ENCODE measurements at places on chromosomes 3 and 15.

- H3K4me3 ChIP-seq: peak overlapping the region; percentile 85
- H3K27ac ChIP-seq: peak overlapping the region; percentile 93
- H3K36me3 ChIP-seq: peaks cover 32% of the 10 kb centered on the region
These were observed 1.1 kb downstream of the ADPGK start for GRCh38 chr15:72782274-72783003.

DNA sequence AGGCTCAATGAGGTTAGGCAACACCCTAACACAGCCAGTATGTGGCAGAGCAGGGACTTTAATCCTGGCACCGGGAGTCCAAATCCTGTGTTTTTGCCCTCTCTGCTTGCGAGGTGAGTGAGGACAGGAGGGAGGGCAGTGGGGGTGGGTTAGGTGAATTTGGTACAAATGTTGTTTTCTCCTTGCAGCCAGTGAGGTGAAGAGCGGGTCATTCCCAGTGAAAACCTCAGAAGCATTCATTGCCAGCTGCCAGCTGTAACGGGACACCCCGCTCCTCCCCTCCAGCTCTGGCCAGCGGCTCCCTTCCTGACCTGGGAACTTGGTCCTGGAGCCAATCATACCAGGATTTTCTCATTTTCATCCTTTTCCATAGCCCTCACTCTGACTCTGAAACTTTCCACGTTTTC is 45.7 kb upstream of the RAB6B start:
- H3K27me3 ChIP-seq: peaks cover 6% of the 10 kb centered on the region
- no peak for DNase-seq
- no peak overlapping the region for H3K4me3 ChIP-seq
- H3K4me1 ChIP-seq: peaks cover 11% of the 10 kb centered on the region
- H3K27ac ChIP-seq: no peak overlapping the region
- no peaks in the 10 kb centered on the region for H3K36me3 ChIP-seq

GRCh38 chr15:41585127-41586047 is 26.4 kb downstream of the TYRO3 start:
- H3K4me1 ChIP-seq: peaks cover 7% of the 10 kb centered on the region
- peak overlapping the region; percentile 57 for H3K4me3 ChIP-seq
- no peak overlapping the region for H3K27ac ChIP-seq

DNA sequence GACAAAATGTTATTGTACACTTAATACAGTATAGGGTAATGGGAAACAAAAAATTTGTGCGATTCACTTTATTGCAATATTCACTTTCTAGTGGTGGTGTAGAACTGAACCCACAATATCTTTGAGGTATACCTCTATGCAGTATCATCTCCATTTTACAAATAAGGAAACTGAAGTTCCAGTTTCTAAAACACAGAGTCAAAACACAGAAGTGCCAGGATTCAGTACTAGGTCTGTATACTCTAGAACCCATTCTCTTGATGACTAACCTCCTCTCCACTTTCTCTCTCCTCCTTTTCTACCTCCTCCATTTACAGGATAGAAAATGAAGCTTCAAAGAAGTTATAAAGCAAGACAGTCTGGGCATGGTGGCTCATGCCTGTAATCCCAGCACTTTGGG is 62.2 kb downstream of the MB21D2 start:
- no peak overlapping the region for H3K4me3 ChIP-seq
- no peak for DNase-seq
- H3K4me1 ChIP-seq: peaks cover 38% of the 10 kb centered on the region
- no peaks in the 10 kb centered on the region for H3K36me3 ChIP-seq
- no peak overlapping the region for H3K27ac ChIP-seq

GRCh38 chr15:91857224-91857585 is 3.7 kb downstream of the SLCO3A1 start:
- no peaks in the 10 kb centered on the region for H3K27me3 ChIP-seq
- peak overlapping the region; percentile 75 for H3K27ac ChIP-seq
- no peaks in the 10 kb centered on the region for H3K36me3 ChIP-seq
- peak overlapping the region; percentile 35 for H3K4me3 ChIP-seq

DNA sequence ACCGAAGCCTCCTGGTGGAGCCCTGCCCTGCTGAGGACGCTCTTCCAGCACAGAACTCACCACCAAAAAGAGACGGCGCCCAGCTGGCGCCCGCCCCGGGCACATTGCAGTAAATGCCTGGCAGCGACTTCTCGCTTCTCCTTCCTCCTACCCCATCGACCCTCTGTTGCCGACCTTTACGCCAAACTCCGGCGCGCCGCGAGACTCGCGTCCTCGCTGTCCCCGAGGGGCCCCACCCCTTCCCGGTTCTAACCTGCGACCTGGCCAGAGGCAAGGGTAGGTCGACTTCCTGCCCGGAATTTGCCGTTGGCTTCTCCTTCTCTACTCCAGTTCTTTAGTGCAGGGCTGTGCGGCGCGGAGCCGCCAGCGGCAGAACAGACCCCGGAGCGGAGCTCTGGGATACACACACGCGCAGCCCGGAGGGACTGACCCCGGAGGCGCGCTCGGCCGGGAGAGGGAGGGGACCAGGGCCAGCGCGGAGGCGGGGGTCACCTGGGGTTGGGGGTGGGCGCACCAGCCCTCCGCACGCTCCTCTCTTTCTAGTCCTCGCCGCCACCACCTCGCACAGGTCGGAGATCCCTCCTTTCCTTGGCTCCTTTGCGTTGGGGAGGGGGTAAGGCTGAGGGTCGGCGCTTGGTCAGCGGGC is 226.6 kb upstream of the AZI2 start:
- H3K27me3 ChIP-seq: peaks cover 47% of the 10 kb centered on the region
- no peak overlapping the region for H3K27ac ChIP-seq
- no peaks in the 10 kb centered on the region for H3K36me3 ChIP-seq
- DNase-seq: no peak
- no peak overlapping the region for H3K4me3 ChIP-seq

DNA sequence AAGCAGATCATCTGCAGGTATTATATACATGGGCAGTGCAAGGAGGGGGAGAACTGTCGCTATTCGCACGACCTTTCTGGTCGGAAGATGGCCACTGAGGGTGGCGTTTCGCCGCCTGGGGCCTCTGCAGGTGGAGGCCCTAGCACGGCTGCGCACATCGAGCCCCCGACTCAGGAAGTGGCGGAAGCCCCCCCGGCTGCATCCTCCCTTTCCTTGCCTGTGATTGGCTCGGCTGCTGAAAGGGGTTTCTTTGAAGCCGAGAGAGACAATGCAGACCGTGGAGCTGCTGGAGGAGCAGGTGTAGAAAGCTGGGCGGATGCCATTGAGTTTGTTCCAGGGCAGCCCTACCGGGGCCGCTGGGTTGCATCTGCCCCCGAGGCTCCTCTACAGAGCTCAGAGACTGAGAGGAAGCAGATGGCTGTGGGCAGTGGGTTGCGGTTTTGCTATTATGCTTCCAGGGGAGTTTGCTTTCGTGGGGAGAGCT is 639 bp downstream of the MKRN3 start:
- peaks cover 2% of the 10 kb centered on the region for H3K27me3 ChIP-seq
- H3K4me1 ChIP-seq: peaks cover 3% of the 10 kb centered on the region
- no peaks in the 10 kb centered on the region for H3K36me3 ChIP-seq
- H3K27ac ChIP-seq: peak overlapping the region; percentile 87
- H3K4me3 ChIP-seq: peak overlapping the region; percentile 78
- peak; percentile 60 for DNase-seq

DNA sequence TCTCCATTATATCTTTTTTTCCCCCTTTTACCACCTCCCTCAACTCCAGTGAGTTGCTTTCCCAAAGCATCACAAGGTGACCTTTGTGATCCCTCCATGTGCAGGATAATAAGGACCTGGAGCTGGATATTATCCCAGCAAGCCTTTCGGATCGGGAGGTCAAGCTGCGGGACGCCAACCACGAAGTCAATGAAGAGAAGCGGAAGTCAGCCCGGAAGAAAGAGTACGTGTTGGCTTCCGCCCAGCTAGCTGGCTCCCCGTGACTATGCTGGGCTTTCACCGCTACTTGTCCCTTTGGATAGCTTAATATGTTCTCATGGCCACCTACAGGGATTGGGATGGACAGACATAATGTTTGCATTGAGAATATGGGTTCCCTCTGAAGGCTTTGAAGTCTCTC is 273.7 kb upstream of the UMPS start:
- no peaks in the 10 kb centered on the region for H3K36me3 ChIP-seq
- no peak for DNase-seq
- H3K27me3 ChIP-seq: peaks cover 13% of the 10 kb centered on the region

DNA sequence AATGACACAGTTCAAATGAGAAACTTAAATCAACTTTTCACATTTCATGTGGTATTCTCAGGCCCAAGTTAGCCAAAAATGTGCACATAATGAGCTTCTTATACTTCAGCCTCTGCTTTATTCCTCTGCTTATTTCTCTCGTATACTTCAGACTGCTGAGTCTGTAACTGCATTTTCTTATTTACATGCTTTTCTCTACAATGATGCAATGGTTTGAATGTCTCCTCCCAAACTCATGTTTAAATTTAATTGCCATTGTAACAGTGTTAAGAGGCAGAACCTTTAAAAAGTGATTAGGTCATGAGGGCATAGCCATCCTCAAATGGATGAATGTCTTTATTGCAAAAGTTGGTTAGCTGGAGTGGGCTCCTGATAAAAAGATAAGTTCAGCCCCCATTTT is 184.2 kb downstream of the SUCLG2 start:
- no peaks in the 10 kb centered on the region for H3K4me1 ChIP-seq
- H3K36me3 ChIP-seq: peaks cover 28% of the 10 kb centered on the region
- no peak overlapping the region for H3K4me3 ChIP-seq
- no peaks in the 10 kb centered on the region for H3K27me3 ChIP-seq

- H3K27me3 ChIP-seq: no peaks in the 10 kb centered on the region
- H3K27ac ChIP-seq: no peak overlapping the region
- no peak for DNase-seq
- H3K4me3 ChIP-seq: no peak overlapping the region
- H3K4me1 ChIP-seq: no peaks in the 10 kb centered on the region
These were observed 209.5 kb upstream of the LRRN1 start for GRCh38 chr3:3589715-3590130.

- H3K27me3 ChIP-seq: peaks cover 4% of the 10 kb centered on the region
- no peak for DNase-seq
- H3K27ac ChIP-seq: no peak overlapping the region
- no peak overlapping the region for H3K4me3 ChIP-seq
- no peaks in the 10 kb centered on the region for H3K4me1 ChIP-seq
These were observed 378.2 kb upstream of the THBS1 start for GRCh38 chr15:39202641-39203040.

DNA sequence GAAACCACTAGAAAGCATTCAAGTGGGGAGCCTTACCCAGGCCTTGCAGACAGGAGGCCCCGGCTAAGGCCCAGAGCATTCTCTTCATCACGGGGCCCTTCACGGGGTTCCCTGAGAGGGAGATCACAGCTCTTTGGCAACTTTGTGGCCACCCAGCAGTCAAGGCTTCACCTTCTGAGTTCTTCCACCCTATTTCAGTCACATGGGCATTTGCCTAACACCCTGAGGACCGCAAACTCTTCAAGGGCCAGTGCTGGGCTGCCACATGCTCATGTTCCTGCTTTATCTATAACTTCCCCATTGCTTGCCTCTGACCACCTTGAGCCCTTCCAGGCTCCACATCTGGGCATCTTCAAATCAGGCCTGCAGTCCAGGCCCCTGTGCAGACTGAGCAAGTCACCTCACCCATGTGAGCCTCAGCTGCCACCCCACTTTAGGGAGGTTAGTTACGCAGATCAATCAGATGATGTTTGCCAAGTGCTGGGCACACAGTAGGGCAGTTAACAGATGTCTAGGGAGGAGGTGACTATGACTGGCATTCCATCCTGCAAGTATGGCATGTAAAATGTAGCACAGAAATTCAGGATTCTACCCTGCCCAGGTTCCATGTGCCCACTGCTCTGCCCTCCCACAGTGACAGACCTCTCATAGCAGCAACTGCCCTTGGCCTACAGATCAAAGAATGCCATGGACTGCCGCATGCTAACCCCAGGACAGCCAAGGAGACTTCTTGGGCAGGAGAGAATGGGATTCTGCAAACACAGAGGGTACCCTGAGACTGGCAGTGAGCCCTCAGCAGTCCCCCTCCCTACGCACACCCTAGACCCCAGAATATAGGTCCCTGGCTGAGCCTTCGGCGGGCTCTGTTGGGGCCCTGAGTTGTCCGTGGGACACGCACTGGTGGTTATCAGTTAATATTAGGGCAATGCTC is 37.6 kb upstream of the ZNF710 start:
- H3K4me1 ChIP-seq: no peaks in the 10 kb centered on the region
- no peak overlapping the region for H3K27ac ChIP-seq

GRCh38 chr3:28947061-28947460 is 333.8 kb upstream of the RBMS3 start:
- no peak for DNase-seq
- no peaks in the 10 kb centered on the region for H3K36me3 ChIP-seq
- no peak overlapping the region for H3K4me3 ChIP-seq
- no peaks in the 10 kb centered on the region for H3K4me1 ChIP-seq

DNA sequence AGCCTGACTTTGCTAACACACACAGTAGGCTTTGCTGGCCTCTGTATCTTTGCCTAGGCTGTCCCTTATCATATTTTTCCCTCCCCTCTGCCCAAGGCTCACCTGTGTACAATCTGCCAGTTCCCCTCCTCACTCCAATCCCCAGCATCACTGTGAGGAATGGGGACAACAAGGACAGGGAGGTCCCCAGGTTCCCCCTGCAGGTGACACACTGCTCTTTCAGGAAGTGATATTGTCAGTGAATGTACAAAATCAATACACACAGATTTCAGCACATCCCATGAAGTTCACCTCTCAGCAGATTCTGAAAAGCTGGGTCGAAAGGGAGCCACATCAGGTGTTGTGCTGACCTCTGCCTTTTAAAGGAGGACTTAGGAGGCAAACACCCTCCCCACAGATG is 177.5 kb downstream of the RAB11A start:
- H3K4me3 ChIP-seq: no peak overlapping the region
- no peak overlapping the region for H3K27ac ChIP-seq
- H3K36me3 ChIP-seq: no peaks in the 10 kb centered on the region
- no peaks in the 10 kb centered on the region for H3K4me1 ChIP-seq
- peaks cover 5% of the 10 kb centered on the region for H3K27me3 ChIP-seq

Measured in activated CD4-positive, alpha-beta memory T cell treated with anti-CD3 and anti-CD28 coated beads for 36 hours (primary cell).